ENCODE measurements at places on chromosomes 7 and 10.

GRCh38 chr10:49382826-49383225 lies 13.1 kb downstream of the DRGX start:
- DNase-seq, result no peak

DNA sequence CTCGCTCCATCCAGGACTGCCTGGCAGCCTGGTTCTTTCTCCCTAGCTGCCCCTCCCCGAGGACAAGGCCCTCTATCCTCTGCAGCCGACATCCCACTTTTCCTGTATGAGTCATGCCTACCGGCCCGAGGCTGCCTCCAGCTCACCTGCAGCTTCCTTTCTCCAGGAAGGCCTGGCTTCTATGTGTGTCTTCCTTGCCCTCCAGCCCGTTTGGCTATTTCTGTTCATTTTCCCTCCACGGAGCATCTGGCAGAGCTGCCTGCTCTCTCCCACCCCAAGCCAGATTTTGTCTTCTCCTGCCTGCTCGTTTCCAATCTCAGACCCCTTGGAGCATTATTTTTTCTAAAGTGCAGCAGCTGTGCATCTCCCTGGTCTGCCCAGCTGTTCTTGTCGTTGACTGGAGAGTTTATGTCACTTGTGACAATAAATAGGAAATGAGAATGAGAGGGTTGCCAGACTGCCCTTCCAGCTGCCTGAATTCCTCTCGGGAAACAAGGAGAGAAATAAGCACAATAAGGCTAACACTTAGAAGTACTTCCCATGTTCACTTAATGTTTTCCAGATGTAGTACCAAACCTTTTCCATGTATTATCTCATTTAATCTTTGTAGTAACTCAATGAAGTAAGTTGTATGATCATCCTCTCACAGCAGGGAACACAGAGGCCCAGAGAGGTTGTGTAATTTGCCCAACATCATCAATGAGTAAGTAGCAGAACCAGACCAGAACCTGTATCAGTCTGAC lies 19.7 kb downstream of the UBTD1 start:
- DNase-seq, result no peak

- DNase-seq, result no peak
Measured at GRCh38 chr7:127844165-127844564, 187.1 kb downstream of the LRRC4 start.

DNA sequence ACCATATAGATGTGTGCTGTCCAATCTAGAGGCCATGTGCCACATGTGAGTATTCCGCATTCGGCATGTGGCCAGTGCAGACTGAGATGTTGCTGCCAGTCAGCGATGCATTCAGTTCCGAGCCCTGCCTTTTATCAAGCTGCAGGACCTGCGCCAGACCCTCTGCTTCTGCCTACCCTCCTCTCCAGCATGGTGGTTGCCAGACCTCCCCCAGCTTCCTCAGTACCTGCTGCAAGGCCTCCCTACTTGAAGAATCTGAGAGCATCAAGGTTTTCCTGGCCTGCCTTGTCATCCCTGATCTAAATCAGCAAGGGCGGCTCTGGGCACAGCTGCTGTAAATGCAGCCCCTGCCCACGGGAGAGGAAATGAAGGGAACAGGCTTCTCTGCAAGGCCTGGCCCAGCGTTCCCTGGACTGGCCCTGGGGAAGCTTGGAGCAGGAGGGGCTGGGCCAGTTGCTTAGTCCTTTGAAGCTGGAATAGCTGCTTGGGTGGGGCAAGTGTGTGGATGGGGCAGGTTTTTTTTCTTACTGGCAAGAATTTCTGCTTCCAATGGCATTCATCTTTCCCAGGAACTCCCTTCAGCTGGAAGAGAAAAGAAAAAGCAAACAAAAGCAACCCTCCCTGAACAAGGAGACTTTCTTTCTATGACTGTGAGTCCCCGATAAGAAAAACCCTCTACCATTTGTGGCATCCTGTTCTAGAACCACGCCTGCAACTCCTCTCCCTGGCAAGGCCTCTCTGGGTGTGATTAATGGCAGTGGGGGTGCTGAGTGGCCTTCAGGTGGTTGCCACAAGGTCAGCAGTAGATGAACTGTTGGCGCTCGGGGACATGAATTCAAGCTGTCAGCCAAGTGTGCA lies 93.0 kb downstream of the NHLRC2 start:
- no peak for DNase-seq

Data from activated naive CD8-positive, alpha-beta T cell treated with anti-CD3 and anti-CD28 coated beads, Interleukin-2, amount 50 U/mL, for 16 hours (primary cell).